ENCODE measurements at places on chromosomes 12 and 14.
A peak's percentile ranks its signal among the peaks of the same experiment; 100 is the strongest.

DNA sequence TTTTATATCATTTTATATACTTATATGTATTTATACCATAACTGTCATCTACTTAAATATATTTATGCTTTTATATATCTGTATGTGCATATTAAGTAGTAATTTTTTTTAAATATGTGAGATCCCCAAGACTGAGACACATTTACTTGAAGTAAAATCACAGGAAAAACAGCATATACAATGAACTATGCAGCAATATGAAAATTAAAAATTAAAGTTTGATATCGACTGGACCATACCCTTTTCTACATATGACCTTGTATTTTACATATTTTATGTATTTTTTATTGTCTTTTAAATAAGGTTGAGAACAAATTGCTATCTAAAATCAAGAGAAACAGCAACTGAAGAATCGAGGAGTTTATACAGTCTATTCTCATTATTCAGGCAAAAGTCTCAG, 50.0 kb downstream of the TSPAN19 start:
- no peak for DNase-seq

DNA sequence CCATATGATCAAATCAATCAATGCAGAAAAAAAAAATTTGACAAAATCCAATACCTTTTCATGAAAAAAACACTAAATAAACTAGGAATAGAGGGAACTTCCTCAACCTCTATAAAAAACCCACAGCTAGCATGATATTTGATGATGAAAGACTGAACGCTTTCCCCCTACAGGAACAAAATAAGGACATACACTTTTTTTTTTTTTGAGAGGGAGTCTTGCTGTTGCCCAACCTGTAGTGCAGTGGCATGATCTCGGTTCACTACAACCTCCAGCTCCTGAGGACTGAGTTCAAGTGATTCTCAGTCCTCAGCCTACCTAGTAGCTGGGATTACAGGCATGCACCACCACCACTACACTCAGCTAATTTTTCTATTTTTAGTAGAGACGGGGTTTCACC, 17.9 kb upstream of the CAMKK2 start:
- no peak for DNase-seq

GRCh38 chr14:90660865-90661570, 155.2 kb downstream of the TTC7B start:
- no peak for DNase-seq

GRCh38 chr14:60958146-60958545, 22.7 kb downstream of the TRMT5 start:
- no peak for DNase-seq

GRCh38 chr12:25529738-25530137, 23.3 kb downstream of the LMNTD1 start:
- DNase-seq: no peak

GRCh38 chr14:75452900-75453816, 25.3 kb downstream of the JDP2 start:
- no peak for DNase-seq

DNA sequence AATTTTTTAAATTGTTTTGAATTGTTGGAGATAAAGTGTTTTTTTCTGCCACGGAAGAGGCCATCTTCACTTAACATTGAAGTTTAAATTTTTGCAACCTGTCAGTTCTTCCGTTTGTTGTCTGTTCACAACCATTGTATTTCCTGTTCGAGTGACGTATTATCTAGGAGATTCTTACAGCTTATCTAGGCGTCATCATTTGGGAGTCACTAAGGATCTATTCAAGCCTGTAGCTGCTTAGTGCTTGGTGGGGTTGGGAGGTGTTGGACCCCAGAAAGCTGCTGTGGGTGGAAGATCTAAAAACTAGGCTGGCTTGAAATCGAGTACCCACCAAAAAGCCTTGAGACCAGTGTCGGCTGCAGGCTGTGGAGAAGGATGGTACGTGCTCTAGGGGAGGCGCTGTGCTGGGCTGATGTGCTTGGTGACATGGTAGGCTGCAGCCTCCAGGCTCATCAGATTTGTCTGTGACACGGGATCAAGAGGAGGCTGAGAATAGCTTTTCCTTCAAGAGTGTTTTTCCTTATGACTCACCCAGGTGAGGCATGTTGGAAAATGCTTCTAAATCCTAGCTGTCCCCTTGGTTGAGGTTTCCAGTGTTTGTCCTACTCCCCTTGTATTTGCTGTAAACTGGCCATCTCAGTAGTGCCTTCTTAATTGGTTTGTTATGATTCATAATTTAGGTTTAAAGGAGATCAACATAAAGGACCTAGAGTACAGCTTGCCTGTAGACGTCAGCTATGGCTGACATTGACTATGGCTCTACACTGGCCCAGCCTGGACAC, 57.8 kb downstream of the ATG14 start:
- no peak for DNase-seq

DNA sequence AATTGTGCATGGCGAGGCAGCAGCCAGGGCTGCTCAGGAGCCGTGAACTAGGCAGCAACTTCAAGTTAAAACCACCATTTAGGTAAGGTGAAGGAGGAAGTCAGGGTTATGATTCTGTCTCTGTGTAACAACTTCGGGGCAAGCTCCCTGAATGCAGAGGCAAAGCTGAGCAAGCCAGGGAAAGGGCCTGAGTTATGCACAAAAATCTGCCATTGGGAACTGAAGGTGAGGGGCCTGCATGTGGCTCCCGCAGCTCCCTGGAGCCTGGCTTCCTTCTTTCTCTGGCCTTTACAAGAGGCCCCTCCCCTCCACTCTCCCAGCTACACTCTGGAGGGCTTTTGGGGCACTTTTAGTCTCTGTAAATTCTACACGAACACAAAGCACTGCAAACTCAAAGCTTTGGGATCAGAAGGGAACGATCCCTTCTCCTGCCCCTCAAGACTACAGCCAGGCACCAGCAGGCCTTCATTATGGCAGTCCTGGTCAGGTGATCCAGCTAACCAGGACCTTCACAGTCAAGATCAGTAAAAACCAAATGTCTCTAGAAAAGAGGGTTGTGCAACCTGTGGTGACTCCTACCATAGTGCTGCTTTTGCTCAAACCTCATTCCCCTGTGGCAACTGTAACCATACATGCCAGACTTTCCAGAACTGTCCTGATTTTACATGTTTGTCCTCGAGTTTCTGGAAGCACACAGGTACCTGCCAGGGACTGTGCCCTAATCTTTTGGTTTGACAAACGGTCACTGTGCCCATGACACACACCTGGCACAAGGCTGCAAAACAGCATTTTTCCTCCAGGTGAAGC, 67.2 kb upstream of the PTGR2 start:
- no peak for DNase-seq

GRCh38 chr14:94540031-94540794, 21.0 kb upstream of the SERPINA4 start:
- DNase-seq: no peak

- no peak for DNase-seq
Observed at GRCh38 chr14:33370426-33370825, 431.7 kb downstream of the NPAS3 start.

- DNase-seq: no peak
Observed at GRCh38 chr12:98595243-98595988, 1.9 kb downstream of the SLC25A3 start.

- peak; percentile 62 for DNase-seq
Observed at GRCh38 chr12:118126119-118126757, 9.7 kb upstream of the PEBP1 start.
